ENCODE measurements at places on chromosomes 2 and 18.

DNA sequence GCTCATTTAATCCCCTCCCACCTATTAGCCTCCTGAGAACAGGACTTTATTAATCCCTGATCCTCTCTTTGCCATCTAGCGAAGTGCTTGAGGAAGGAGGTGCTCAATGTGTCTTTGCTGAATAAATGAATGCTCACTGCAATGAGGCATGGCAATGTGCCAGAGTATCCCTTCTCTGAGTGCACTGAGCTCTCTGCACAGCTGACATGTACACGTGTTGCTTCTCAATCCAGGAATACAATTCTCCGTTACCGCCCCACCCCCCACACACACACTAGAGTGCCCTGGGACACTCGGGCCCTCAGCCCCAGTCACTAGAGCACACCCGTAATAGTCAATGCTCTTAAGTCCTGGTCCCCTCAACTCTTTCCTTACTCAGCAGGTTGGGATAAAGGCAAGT is 41.4 kb downstream of the FAM178B start:
- no peak for DNase-seq

DNA sequence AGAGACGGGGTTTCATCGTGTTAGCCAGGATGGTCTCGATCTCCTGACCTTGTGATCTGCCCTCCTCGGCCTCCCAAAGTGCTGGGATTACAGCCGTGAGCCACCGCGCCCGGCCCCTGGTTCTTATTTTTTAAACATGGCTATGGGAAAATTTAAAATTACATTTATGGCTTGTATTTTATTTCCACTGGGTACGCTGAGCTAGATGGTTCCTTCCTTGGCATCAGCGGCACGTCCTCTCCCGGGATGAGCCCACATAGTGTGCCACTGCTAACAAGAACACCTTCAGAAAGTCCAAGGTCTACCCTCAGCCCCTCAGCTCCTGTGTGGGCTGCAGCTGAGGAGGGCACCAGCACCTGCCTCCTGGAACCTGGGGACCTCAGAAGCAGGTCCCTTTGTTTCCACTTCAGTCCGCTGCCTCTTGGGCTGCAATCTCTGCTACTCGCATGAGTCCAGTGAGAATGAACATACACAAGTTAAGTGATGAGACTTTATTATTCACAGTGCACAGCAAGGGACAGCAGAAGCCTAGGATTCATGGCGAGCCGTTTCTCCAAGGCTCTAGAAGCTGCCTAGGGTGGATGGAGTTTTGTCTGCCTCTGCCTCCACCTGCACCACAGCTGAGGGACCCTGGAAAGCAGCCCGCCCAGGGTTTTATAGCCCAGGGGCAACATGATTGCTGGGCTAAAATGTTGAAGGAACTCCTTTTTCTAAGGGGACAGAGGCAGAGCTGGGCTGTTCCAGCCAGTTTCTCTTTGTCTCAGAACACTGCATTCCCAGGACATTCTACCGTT is 107.5 kb upstream of the TEX51 start:
- no peak for DNase-seq

DNA sequence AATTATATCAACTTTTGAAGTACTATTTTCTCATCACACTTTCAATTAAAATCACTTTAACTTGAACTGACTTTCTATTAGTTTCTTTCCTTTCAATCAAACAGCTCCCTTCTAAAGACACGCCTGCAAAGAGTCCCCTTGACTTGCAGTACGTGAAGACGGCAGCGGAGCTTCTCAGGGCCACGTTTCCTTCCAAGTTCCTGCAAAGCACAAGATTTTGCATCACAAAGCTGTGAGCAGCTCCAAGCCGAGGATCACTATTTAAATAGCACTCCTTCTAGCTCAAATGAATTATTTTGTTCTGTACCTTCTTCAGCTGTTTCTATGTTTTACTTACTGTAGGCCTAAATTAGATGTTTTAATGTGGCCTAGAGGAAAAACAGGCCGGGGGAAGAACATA is 30.8 kb downstream of the SH3YL1 start:
- no peak for DNase-seq

- DNase-seq: no peak
These were observed 356.9 kb upstream of the RAB12 start for GRCh38 chr18:8252371-8252770.

DNA sequence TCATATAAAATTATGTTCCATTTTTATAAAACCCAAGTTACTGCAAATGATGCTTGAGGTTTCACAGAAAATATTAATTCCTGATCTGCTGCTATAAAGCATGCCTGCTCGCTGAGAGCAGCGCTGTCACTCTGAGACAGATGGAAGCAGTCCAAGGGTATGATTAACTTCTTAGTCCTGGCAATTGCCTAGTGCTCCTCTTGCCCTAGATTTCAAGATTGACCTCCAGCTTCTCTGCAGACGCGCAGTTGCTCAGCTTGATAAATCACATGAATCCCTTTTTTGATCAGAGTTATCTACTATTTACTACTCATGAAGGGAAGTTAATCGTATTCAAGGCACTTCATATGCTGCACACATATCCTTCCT is 154.6 kb upstream of the REV1 start:
- no peak for DNase-seq

DNA sequence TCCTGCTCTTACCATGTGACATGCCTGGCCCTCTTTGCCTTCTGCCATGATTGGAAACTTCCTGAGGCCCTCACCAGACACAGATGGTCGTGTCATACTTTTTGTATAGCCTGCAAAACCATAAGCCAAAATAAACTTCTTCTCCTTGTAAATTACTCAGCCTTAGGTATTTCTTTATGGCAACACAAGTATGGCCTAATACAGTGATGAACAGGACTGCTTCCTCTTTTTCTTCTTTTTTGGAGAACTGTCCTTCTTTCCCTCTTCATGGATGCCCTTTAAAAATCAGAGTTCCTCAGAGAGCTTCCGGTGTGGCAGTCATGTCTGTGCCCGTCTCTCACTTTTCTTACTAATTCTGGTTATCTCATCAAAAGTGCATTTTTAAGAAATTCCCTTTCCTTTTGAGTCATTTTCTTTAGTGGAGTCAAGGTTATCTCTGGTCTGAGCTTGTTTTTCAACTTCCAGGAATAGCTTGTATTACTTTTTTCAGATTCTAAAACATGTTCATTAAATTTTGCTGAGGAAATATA is 9.2 kb upstream of the IL1A start:
- DNase-seq: no peak
